ENCODE measurements at places on chromosomes 2 and 18. TPM values are rescaled to one million over a fixed set of nuclear protein-coding genes. Genes with fewer than 3 reads are reported as not detected.

Gene NEMP2
- 7.2 TPM for total RNA-seq

Gene IGFBP5
- total RNA-seq = not detected

Gene UCN
- total RNA-seq = 1.2 TPM

Gene TEKT4
- total RNA-seq = not detected
